ENCODE measurements at places on chromosomes 3 and 15.

GRCh38 chr3:161406594-161407555 lies 35.6 kb upstream of the SPTSSB start:
- no peak for DNase-seq

DNA sequence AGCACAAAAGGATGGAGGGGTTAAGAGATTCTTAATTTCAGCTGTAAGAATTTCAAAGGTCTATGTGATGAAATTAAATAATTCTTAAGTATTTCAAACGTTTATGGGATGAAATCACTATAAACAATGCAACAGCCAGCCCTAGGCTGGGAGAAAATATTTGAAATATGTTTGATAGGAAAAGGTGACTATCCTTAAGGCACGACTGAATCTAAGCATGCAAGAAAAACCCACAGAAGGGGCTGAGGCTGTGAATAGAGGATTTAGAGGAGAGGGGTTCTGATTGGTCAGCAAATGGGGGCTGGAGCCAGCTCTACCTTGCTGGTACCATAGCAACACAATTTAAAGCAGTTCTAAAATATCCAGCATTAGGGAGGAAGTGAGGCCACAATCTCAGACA lies 220.8 kb upstream of the ATP10A start:
- DNase-seq: no peak

DNA sequence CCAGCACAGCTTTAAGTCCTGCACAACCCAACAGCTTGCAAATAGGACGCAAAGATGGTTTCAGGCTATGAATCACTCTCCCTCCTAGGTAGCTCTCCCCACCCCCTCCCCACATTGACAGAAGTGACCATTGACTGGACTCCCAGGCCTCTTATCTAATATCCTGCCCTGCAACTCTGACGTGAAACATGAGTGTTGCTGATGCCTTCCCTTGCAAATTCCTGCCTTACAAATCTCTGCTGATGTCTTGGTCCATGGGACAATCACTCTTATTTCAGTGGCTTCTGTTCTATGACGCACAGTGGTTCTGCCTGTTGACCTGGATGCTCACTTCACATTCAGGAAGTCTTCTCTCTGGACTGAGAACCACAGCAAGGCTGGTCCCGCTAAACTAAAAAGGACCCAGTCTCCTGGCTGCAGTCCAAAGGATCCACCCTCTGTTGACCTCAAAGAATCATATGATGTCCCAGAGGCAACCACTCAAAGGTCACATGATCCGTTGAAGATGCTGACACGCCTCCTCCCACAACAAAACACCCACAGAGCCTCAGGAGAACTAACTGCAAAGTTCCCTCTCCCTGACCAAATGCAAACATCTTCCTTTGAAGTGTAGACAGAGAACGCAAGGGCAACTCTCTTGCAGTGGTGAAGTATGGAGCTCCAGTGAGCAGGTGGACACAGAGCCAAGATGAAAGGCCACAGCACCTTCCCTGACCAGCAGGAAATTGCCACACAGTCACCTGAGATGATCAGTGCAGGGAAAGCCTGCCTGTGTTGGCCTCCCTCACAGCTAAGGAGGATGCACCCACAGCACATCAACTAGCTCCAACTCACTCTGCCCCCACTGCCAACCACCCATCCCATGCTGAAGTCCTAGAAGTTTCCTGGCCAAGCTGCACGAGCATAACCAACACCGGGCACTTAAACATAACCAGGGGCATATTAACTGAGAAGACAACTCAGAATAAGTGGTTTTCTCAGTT lies 112.3 kb downstream of the ADAMTS17 start:
- no peak for DNase-seq

GRCh38 chr3:106534206-106534605 lies 665.4 kb upstream of the CBLB start:
- no peak for DNase-seq

- DNase-seq: no peak
Observed at GRCh38 chr3:61066800-61067199, 184.5 kb downstream of the FHIT start.

DNA sequence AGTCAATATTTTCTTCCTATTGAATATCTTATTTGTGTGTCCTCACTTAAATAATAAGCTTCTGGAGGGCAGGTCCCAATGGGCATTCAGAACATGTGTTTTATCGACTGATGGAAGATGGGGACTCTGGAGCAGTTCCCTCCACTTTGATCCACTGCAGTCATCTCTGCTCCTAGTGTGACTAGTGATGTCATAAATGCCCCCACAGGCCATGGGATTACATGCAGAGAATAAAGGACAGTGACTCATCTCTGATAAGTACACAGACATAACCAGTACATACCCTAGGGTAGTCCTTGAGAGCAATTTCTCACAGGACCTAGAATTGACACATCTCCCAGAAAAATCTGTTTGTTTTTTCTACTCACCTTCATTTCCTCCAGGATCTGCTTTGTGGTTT lies 49.4 kb upstream of the FMN1 start:
- DNase-seq: no peak

DNA sequence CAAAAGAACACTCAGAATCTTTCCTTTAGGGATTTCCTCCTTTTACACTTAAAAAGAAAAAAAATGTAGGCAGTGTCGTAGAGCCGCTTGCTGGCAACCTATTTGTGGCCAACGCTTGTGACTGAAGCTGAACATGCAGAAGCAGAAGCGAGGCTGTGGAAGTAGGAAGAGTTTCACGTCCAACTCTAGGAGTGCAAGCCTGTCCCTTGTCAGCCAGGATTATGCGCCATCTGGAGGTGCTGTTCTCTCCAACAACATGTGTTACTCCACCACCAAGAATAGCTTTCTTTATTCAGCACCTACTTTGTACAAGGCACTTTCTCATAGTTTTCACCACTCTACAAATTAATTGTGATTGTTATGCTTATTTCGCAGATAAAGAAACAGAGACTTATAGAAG lies 223.2 kb upstream of the LMCD1 start:
- peak; percentile 70 for DNase-seq

GRCh38 chr15:101068961-101069653 lies 149.9 kb downstream of the LRRK1 start:
- no peak for DNase-seq

DNA sequence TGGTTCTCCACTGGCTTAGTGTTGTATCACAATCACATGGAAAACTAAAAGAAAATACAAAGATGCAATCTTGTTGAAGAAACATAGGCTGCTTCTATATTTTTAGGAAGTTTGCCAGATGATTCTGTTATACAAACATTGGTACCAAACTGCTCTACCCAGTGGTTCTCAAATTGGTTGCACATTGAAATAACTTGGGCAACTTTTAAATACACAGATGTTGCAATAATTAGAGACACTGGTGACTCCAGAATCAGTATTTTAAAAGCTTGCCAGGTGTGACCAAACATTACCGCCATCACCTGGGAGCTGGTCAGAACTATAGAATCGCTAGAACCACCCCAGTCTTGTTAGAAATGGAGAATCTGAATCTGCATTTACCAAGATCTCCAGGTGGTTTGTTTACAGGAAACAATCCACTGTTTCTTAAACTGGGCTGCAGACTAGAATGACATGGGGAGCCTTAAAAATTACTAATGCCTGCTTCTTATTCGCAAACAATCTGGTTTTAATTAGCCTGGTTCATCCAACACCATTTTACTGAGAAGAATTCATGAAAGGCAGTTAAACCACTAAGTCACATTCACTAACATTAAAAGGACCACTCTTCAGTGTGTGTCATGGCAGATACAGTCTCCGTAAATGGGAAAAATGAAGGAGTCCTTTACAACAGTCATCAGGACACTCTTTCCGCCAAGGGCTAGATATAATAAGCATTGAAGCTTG lies 76.5 kb downstream of the ACAP2 start:
- no peak for DNase-seq
